ENCODE measurements at places on chromosomes 3 and 15. TPM values are rescaled to one million over a fixed set of nuclear protein-coding genes. Genes with fewer than 3 reads are reported as not detected.

MYH15 gene
- total RNA-seq, result 0.59 TPM

STRA6 gene
- 13.7 TPM for total RNA-seq

GATA2 gene
- 0.58 TPM for total RNA-seq

LMAN1L gene
- 0.32 TPM for total RNA-seq

IMPG2 gene
- 0.26 TPM for total RNA-seq

DNA sequence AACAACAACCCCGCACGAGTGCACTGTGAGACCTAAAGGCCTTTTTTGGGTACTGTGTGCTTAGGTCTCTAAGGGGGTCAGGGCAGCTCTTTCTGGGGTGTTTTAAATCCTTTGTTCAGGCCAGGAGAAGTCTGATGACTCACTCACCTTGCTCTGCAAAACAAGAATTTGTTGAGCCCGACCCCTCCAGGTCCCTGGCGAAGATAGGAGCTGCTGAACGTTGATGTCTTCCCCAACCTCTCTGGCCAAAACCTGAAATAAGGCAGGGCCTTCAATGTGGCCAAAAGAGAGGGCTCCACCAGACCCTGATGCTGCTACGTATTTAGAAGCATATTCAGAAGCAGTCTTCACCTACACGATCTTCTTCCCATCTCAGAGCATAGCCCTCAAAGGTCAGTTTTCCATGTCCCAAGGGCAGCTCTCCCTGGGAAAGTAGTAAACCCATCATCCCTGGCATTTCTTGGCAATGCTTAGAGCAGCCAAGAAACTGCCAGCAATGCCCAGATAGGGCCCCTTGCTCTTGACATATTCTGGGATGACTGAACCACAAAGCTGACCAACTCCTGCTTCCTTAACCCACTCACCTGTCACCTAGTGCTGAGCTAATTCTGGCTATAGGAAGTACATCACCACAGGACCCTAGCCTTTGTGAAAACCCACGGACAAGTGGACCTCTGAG lies 27.1 kb downstream of the CCDC13 start:
- no peak for DNase-seq

GRCh38 chr15:26433818-26434217 lies 339.0 kb downstream of the GABRB3 start:
- DNase-seq, result no peak

GRCh38 chr3:128506754-128507153 lies 13.8 kb upstream of the GATA2 start:
- no peak for DNase-seq

DNA sequence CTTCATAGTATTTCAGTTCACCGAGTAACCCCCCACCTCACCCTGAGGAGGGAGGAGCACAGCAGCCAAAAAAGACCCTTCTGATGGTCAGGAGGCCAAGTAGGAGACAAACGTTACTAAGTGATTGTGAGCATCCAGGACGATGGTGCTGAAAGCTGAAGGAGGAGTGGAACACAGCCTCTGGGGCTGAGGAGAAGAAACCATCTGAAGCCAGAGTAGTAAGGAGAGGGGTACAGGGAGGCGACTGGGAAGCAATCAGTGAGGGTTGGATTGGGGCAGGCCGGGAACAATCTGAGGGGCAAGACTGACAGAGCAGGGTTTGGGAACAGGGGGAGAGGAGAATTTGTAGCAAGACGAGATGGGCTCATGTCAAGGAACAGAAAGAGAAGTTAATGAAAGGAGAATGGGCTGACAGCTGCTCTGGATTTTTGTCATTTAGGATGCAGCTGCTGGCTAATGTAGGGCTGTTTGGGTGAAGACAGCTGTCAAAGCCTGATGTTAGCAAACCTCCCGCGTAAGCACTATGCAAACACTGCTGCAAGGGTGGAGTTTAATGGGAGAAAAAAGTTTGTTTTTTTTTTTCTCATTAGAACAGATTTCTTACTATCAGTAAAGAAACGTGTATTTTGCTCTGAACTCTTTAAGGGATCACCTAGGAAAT lies 622.2 kb downstream of the EDEM1 start:
- no peak for DNase-seq

DNA sequence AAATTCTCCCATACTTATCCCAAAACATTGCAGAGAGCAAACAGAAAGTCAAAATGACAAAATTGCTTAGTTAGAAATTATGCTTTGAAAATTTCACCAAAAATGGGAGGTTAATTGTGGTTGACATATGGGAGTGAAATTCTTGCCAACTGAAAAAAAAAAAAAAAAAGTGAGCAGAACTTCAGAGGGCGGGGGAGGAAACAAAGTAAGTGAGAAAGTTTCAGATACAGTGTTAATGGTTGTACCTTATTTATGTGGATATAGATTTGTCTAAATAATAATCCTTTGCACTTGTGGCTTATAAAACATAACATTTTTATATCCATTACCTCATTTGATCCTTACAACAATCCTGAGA lies 91.5 kb upstream of the RAP2B start:
- DNase-seq, result no peak

GRCh38 chr3:186185194-186185787 lies 76.4 kb upstream of the ETV5 start:
- DNase-seq, result no peak
